AG04449 (cell line): ENCODE measurements at places on chromosomes 1 and 21.

- no peak for DNase-seq
These were observed 7.4 kb downstream of the AZIN2 start for GRCh38 chr1:33088119-33088906.

- no peak for DNase-seq
These were observed 529 bp downstream of the MPZL1 start for GRCh38 chr1:167722152-167722869.

- DNase-seq = peak; percentile 90
These were observed 55.1 kb downstream of the PCBP3 start for GRCh38 chr21:45698493-45699184.

DNA sequence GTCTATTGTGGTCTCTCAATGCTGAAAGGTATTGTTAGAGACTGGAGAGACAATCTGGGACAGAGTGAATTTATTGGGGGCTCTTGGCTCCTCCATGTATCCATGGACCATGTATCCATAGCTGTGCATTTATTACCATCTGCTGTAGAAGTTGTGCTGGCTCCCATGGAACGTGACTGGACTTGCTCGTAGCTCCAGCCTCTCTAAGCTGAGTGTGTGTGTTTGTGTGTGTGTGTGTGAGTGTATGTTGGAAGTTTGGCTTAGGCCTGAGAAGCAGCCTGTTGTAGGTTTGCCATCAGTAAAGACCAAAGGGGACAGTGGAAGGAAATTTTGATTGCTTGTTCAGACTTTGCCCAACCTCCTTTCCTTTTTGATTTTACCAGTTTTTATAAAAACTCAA is 105.7 kb upstream of the USP24 start:
- no peak for DNase-seq

DNA sequence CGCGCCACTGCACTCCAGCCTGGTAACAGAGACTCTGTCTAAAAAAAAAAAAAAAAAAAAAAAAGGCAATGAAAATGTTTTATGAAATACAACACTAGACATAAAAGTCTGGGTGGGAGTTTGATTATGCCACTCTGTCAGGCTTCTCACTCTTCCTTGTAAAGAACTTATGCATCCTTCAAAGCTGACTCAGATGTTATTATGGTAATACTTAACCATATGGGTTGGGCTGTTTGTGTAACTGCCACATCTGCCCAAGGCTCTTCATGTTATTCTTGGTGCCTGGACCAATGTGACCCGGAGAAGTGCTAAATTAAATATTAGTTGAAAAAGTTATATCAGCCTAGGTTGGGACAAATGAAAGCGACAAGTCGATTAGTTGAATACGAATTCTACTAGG is 23.8 kb downstream of the FAM89A start:
- DNase-seq = no peak

GRCh38 chr1:202811296-202812175 is 782 bp downstream of the PCAT6 start:
- no peak for DNase-seq

DNA sequence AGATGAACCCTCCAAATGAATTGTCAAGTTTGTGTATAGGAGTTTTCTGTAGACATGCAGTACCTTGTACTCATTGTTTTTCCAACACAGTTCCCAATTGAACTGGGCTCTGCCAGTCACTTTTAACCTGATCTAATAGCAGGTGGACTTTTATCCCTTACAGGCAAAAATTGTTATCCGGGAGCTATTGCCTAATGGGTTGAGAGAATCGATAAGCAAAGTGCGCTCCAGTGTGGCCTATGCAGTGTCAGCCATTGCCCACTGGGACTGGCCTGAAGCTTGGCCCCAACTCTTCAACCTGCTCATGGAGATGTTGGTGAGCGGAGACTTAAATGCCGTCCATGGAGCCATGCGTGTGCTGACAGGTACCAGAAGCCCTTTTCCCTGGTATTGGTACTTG is 19.3 kb downstream of the IPO9 start:
- DNase-seq = no peak

DNA sequence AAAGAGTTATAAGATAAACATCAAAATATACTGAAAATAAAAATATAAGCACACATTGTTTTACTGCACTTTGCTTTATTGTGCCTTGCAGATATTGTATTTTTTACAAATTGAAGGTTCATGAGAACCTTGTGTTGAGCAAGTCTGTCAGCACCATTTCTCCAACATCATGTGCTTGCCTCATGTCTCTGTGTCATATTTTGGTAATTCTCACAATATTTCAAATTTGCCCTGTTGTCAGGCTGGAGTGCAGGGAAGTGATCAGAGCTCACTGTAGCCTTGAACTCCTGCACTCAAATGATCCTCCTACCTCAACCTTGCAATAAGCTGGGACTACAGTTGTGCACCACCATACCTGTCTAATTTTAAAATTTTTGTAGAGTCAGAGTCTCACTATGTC is 21.3 kb upstream of the CNIH3 start:
- DNase-seq = no peak

DNA sequence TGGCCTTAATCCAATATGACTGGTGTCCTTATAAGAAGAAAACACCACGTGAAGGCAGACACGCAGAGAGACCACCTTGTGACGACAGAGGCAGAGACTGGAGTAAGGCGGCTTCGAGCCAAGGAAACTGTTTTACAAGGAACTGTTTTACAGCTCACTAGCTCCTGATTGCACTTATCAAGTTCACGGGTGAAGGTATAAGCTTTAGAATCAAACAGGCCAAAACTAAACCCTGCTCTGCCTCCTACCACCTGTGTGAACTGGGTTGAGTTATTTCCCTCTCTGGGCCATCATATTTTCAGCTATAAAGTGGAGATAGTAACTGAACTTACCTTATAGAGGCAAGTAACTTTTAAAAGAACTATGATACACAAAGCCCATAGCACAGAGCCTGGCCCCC is 166.9 kb upstream of the NFIA start:
- DNase-seq = no peak

- DNase-seq = no peak
These were observed 19.4 kb downstream of the COL6A1 start for GRCh38 chr21:46000731-46001641.

DNA sequence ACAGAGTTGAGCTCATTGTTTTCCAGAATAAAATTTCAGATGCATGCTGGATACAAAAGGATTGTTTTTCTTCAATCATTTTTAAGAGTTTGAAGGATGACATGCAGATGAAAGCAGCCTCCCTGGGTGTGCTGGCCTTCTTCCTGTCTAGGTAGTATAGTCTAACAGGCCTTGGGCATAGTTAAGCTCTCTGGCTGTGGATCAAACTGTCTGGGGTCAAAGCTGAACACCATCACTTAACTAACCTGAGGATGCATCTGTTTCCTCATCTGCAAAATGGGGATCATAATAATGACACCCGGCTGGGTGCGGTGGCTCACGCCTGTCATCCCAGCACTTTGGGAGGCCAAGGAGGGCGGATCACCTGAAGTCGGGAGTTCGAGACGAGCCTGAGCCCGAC is 6.0 kb upstream of the TIE1 start:
- no peak for DNase-seq

- no peak for DNase-seq
These were observed 84.9 kb upstream of the C21orf91 start for GRCh38 chr21:17903929-17904639.

DNA sequence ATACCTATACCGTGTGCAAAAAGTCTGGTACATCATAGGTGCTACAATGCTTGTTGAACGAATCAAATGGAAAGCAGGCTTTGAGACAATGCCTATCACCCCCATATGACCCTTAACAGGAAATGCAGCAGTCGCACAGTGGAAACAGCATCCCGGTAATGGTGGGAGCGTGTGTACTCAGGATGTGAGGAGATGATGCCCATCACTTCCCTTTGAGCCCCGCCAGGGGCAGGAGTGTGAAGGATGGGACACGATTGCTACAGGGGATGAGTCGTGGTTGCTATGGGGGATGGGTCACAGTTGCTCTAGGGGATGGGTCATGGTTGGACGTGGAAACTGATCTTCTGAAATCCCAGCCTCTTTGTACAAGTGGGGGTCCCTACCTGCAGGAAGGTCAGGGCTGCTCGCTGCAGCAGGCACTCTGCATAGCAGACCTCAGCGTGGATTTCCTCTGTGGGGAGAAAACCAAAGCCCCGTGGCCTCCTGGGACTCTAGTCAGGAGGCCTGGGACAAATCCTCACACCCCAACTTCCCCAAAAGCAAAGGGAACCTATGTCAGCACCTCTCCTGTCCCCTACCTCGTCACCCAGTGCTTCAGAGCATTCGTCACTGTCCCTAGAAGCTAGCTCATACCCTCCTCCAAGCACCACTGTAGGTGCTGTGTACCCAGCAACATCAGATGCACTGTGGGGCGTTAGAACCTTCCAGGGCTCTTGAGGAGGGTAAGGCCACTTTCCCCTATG is 19.3 kb downstream of the TTC39A start:
- no peak for DNase-seq

GRCh38 chr1:95236784-95237575 is 3.0 kb downstream of the RWDD3 start:
- DNase-seq = no peak

GRCh38 chr1:20633190-20634064 is at the start of gene PINK1:
Gene PINK1 (plus strand): TSS chr1:20633458. CDS start chr1:20633549, 91 bp downstream.
- no peak for DNase-seq

DNA sequence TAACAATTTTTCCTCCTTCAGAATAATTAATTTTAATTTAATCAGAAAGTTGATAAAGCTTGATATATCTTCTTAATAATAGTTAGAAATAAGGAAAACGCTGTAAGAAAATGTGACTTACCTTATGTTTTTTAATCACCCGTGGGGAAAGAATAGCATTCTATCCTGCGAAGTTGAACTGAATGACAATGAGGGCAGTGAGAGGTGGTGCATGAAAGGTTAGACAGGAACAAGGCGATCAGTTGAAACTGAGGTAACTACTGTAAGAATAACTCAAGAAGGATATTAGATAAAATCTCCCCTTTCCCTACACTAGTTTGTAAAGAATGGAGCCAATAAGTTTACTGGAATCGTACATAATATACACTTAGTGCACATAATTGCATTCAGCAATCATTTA is 655.0 kb upstream of the NCAM2 start:
- DNase-seq = no peak

DNA sequence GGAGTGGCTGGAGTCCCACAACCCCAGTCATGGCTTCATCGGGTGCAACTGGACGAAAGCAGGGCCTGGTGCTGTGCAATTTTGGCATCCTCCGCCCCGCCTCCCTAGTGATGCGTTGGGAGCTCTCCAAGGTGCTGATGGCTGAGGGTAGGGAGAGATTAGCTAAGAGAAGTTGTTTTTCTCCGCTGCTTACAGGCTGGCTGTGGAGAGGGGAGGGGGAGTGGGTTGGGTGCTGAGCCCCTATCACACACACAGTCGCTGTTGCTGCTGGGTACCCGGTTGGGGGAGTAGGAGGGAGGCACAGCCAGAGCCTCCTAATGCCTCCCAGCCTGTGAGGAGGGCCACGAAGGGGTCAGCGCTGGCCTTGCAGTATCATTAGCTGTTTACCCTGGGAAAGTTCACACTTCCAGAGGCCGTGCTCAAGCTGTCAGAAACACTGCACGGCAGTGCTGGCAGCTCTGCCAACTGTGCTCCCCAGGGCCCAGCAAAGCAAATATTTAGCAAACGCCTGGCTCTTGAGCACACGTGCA is 110.0 kb downstream of the GRIK3 start:
- DNase-seq = no peak

- DNase-seq = no peak
These were observed 365.2 kb downstream of the USP25 start for GRCh38 chr21:16095005-16095404.

DNA sequence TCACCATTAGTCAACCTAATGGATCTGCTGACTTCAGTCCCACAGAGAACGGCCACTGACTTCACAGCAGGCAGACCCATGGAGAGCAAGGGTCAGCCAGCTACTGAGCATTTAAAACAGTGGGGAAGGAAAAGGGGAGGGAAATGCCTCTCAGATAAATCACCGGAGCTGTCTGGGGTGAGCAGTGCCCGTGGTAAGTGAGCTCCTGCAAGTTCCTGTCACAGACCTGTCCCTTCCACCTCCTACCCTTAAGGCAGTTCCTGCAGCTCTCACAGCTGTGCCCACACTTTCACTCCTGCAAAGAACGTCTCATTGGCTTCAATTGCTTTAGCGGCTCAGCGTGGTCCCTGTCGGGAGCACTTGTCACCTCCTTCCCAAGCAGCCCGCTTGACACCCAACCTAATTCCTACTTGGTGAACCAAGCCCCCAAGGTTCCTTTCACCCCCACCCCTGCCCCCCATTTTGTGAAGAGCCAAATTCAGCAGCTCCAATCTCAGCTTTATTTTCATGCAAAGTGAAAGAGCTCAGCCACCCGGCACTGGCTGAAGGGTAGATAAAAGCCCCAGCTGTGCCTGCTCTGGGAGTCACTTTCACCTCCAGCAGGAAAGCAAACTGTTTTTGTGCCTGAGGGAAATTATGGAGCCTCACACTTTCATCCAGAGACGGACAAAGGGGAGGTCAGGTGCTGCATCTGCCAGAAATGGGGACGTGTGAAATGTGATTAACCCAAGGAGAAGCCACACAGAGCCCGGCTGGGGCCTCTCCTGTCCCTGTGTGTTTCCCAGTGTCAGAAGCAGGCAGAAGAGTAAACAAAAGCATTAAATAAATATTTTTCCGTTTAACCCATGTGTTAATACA is 306.2 kb downstream of the TTLL7 start:
- no peak for DNase-seq

DNA sequence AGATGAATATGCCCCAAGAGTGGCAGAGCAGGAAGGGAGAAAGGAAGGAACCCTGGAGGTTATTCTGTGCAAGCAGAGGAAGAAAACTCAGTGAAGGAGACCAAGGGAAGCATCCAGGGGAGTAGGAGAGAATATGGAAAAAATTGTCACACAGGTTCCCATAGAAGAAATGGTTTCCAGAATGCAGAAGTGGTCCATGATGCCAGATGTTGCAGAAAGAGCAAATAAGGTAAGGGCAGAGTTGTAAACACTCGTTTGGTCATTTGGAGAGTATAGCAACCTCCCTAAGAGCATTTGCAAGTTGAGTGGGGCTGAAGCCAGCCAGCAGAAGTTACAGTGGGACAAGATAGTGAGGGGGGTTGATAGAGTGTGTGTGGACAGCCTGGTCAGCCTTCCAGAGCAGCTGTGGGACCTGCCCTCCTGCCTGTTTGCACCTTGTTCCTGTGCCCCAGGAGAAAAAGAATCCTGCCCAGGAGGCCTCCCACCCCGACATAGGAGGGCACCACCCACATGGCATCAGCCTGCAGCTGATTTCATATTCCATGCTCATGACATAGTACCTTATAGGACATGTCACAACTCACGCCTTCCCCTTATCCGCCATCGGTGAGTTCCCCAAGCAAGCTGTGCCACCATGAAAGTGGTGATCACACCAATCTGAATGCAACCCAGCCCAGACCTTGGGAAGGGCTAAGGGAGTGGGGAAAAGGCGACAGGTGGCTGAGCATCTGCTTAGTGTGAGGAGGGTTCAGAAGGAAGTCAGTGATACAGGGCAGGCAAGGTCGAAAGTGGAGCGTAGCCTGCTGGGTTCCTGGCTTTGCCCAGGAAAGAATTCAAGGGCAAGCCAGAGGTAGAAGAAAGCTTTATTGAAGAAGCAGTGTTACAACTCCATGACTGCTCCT is 8.2 kb upstream of the NEK2 start:
- no peak for DNase-seq

DNA sequence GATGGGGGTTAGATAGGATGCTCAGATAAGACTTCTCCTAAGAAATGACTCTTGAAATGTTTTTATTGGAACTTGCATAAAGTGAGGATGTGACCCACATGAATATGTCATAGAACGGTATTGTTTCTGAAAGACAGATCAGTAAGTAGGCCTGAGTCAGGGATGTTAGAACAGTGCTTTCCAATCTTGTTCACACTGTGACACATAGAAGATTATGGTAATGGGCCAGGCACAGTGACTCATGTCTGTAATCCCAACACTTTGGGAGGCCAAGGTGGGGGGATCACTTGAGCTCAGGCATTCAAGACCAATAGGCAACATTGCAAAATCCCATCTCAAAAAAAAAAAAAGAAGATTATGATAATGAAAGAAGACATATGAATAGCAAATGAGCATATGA is 32.9 kb downstream of the FMO4 start:
- DNase-seq = no peak
